ENCODE measurements at places on chromosomes 6 and 20.
A peak's percentile ranks its signal among the peaks of the same experiment; 100 is the strongest.

DNA sequence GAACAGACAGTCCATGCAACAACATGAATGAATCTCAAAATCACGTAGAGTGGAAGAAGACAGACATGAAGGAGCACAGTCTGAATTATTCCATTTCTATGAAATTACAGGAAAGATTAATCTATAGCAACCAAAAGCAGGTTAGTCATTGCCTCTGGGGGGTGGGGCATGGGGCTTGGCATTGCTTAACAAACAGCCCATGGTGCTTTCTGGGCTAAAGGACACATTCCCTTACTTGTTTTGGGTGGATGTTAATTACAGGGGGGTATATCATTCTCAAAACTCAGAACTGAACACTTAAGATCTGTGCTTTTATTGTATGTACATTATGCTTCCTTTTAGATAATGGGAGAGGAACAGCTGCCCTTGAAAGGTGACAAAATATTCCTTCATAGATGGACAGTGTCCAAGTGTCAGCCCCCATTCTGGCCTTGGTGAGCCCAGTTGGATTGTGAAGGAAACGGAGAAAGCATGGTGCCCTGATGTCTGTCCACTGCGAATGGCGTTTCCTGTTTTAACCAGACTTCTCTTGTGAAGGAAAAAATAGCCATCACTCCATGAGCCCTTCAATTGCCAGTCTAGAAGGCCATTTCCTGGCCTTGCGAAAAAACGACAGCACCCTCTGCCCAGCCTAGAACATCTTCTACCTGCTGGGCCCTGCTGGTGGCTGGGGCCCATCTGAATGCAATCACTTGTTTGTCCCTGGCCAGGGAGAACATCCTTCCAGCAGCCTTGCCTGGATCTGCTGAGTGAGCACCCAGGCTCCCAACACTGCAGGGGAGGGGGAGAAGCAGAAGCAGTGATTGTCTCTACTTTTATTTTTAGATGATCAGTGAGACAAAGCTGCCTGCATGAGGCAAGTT is 179.7 kb downstream of the BCAS1 start:
- DNase-seq: no peak

GRCh38 chr20:56111961-56112730 is 106.8 kb upstream of the CBLN4 start:
- DNase-seq: no peak

- no peak for DNase-seq
Observed at GRCh38 chr6:146135167-146135566, 106.3 kb downstream of the GRM1 start.

DNA sequence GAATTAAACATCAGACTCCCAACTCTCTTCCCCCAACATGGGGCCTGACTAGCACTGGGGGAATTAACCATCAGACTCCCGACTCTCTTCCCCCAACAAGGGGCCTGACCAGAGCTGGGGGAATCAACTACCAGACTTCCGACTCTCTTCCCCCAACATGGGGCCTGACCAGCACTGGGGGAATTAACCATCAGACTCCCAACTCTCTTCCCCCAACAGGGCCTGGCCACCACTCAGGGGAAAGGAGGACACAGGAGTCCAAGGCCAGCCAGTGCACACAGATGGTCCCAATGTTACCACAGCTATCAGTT is 13.1 kb downstream of the CST7 start:
- DNase-seq: no peak

DNA sequence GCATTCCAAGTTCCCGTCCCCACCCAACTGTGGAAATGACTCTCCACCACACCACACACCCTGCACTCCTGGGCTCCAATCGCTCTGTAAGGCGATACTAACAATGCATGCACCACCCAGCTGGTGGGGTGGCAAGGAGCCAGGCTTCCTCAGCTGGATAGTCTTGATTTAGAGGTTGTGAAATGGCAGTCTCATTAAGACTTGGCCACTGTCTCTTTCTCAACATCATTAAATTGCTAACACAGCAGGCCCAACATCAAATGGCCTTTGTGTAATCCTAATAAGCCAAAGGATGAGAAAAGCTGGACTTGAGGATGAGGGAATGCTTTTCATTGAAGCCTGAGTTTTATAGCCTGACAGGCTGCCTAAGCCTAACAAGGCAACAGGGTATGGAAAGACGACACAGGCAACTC is 223.7 kb downstream of the GMDS start:
- DNase-seq: peak; percentile 7

Measured in mesenchymal stem cell (in vitro differentiated cells and primary cell).